ENCODE measurements at places on chromosomes 2 and 18. TPM values are rescaled to one million over a fixed set of nuclear protein-coding genes. Genes with fewer than 3 reads are reported as not detected.

Gene SRD5A2
- total RNA-seq = not detected

Gene CRYGC
- not detected for total RNA-seq

DNA sequence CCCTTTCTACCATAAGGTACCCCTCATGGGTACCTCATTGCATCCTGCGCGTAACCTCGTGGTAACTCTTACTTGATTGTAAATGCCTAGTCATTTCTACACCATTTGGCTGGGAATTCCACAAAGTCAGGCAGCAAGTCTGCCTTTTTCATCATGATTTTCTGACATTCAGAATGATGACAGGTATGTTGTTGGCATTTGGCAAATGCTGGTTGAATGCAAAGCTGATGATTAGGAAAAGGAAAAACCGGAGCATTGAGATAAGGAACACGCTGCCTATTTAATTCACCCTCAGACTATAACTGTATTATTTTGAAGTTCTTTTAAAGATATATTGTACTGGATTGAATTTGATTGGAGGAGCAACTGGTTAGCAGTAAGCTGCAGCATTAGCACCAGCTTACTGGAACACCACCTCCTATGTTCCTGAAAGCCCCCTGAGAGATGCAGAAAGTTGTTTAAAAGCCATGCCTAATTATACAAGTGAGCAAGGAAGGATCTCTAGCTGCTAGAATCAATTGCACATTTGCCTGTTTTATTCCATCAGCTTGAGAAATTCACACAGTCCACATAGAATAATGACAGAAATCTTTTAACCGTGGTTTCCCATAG is 520.1 kb downstream of the LRP1B start:
- no peak overlapping the region for H3K4me3 ChIP-seq
- DNase-seq = no peak

GRCh38 chr2:161104054-161104553 is 56.1 kb upstream of the TANK start:
- H3K4me1 ChIP-seq = peaks cover 32% of the 10 kb centered on the region
- H3K4me3 ChIP-seq = no peak overlapping the region
- DNase-seq = peak; percentile 16
- peak overlapping the region; percentile 49 for H3K27ac ChIP-seq

DNA sequence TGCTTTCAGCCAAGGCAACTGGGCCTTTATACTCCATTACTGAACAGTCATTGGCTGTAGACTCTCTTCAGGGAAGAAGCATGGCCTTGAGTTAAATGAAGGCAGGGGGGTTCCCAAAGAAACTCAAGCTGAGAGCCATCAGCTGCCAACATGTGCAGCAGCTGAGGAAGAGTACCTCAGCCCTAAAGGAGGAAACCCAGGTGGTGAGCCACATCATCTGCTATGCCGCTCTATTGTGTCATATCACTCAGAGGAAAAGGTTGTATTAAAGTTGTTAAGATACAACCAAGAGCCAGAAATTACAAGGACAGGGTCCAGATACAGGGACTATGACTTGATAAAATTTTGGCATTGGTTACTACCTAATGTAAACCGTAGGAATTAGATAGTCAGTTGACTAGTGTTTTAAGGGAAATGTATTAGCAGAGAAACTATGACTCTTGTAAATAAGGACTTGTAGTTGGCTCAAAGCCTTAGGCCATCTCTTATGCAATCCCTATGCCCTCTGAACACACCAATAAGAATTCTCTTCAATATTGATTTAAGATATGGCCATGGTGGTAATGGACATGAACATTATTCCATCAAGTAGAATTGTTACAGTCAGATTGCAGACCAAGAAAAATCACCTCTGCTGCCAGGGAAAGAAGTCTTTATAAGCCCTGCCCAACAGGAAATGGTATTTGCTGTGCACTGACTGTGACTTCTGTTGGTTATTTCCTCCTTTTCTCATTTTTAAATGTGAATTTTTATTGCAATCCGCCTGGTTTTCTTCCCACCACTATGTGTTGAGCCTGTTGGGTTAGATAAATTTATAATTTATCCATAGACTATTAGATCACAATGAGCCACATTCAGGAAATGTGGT is 9.2 kb upstream of the LRPPRC start:
- no peak overlapping the region for H3K4me3 ChIP-seq
- no peak for DNase-seq
- H3K4me1 ChIP-seq = no peaks in the 10 kb centered on the region
- no peak overlapping the region for H3K27ac ChIP-seq

DNA sequence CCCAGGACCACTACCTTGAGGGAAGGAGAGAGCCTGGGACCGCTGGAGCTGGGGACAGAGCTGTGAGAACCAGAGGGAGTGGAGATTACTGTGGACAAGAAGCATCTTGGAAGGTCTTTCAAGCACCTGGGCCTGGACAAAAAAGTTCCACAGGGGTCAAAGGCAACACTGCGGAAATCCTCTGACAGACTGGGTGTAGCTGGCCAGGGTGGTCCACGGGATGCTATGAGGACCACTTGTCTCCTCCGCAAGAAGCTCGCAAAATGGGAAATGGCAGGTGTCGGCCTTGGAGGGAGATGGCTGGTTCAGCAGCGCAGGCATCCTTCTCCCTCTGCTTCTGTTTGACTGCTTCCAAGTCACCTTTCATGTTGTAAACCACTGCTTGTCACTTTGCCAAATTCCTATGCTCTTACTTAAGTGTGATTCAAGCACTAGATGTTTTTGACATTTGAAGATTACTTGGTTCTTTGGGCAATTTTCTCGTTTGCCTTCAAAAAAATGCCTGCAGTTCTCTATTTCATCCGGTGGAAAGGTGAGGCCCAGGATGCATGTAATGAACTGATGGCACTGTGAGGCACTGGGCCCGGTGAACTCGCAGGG is 27.7 kb downstream of the KLHL29 start:
- no peaks in the 10 kb centered on the region for H3K27me3 ChIP-seq
- DNase-seq = peak; percentile 79
- peak overlapping the region; percentile 35 for H3K4me3 ChIP-seq
- peak overlapping the region; percentile 93 for H3K27ac ChIP-seq

- no peaks in the 10 kb centered on the region for H3K36me3 ChIP-seq
- H3K27ac ChIP-seq = no peak overlapping the region
- no peaks in the 10 kb centered on the region for H3K4me1 ChIP-seq
Observed at GRCh38 chr2:18117592-18117991, 239.1 kb downstream of the KCNS3 start.

DNA sequence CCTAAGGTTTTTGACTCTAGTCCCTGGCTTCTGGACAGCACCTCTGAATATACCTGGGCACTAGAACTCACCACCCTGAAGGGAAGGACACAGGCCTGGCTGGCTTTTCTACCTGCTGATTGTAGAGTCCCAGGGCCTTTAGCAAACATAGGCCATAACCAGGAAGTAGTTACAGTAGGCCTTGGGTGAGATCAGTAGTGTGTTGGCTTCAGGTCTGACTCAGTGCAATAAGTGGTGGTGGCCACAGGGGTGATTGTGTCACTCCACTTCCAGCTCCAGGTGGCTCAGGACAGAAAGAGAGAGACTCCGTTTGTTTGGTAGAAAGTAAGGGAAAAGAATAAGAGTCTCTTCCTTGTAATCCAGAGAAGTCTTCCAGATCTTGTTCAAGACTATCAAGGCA is 101.7 kb upstream of the LGALSL start:
- no peaks in the 10 kb centered on the region for H3K36me3 ChIP-seq
- no peak for DNase-seq

GRCh38 chr2:68317971-68318913 is 1.5 kb downstream of the CNRIP1 start:
- DNase-seq = no peak
- no peak overlapping the region for H3K27ac ChIP-seq
- no peaks in the 10 kb centered on the region for H3K27me3 ChIP-seq
- H3K36me3 ChIP-seq = no peaks in the 10 kb centered on the region
- H3K4me3 ChIP-seq = peak overlapping the region; percentile 65

DNA sequence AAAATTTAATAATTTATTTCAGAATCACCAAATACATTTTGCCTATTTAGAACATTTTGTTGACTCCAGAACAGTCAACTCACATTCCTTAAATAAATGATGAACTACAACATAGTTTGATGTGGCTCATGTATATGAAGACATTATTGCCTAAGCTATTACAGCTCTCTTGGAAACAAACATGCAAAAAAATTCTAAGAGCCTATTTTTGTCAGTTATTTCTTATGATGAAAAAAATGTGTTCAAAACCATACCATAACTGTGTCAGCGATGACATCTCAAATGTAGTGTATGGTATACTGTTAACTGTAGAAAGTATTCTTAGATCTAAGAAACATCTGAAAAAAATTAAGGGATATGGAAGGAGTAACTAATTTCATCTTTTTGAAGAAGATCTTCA is 6.3 kb upstream of the EMILIN2 start:
- no peak overlapping the region for H3K4me3 ChIP-seq
- no peak overlapping the region for H3K27ac ChIP-seq
- no peaks in the 10 kb centered on the region for H3K4me1 ChIP-seq
- no peaks in the 10 kb centered on the region for H3K36me3 ChIP-seq
- H3K27me3 ChIP-seq = no peaks in the 10 kb centered on the region
